ENCODE measurements at places on chromosomes 3 and 15. TPM values are rescaled to one million over a fixed set of nuclear protein-coding genes. Genes with fewer than 3 reads are reported as not detected.
A peak's percentile ranks its signal among the peaks of the same experiment; 100 is the strongest.

Gene TM4SF1
- total RNA-seq, result 92.5 TPM

- no peak for DNase-seq
Measured at GRCh38 chr15:82105451-82106215, 59.8 kb upstream of the MEX3B start.

Gene ANKRD63
- 5.0 TPM for total RNA-seq

DNA sequence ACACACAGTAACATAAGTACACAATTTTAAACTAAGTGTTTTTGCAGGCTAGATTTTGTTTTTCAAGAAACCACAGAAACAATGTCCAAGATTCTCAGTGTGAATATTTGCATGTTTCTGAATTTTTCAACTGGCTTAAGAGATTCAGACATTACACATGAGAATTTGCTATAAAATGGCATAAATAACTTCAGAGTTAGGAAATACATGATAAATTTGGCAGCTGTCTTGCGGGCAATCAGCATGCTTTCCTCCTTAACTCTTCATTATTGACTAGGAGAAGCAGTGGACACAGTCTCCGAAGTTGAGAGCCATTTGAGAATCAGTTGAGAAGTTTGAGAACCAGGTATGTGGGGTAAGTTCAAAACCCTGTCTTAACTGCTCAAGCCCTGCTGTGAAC lies 625.6 kb upstream of the SGO1 start:
- DNase-seq, result no peak

Gene GPR15
- not detected for total RNA-seq

Gene PLA1A
- total RNA-seq, result 6.1 TPM

Gene CLDN16
- total RNA-seq, result not detected

DNA sequence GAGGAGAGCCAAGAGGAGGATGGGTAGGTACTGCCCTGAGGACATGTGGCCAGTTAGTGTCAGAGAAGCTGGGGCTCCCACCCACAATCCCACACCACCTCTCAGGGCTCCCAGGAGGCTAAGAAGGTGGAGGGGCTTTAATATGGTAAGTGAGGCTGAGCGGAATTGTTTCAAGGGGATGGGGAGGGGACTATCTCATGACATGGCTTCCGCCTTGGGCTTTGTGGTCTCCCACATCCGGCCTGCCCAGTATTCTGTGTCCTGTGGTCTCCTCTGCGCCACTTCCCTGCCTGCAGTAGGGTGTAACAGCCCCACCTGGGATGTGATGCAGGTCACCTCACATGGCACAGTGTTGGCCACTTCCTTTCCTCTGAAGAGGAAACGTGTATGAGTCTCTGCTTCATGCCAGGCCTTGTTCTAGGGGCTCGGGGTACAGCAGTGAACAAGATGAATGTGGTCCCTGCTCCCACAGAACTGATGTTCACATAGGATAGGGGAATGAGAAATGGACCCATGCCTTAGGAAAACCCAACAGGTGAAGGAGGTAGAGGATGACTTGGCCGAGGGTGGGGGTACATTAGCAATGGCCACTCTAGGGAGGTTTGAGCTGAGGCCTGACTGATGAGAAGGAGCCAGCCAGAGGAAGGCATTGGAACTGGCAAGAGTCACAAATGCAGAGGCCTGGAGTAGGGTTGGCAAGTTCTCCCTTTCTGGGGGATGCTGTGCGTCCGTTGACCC lies 3.2 kb downstream of the NEIL1 start:
- no peak for DNase-seq

DNA sequence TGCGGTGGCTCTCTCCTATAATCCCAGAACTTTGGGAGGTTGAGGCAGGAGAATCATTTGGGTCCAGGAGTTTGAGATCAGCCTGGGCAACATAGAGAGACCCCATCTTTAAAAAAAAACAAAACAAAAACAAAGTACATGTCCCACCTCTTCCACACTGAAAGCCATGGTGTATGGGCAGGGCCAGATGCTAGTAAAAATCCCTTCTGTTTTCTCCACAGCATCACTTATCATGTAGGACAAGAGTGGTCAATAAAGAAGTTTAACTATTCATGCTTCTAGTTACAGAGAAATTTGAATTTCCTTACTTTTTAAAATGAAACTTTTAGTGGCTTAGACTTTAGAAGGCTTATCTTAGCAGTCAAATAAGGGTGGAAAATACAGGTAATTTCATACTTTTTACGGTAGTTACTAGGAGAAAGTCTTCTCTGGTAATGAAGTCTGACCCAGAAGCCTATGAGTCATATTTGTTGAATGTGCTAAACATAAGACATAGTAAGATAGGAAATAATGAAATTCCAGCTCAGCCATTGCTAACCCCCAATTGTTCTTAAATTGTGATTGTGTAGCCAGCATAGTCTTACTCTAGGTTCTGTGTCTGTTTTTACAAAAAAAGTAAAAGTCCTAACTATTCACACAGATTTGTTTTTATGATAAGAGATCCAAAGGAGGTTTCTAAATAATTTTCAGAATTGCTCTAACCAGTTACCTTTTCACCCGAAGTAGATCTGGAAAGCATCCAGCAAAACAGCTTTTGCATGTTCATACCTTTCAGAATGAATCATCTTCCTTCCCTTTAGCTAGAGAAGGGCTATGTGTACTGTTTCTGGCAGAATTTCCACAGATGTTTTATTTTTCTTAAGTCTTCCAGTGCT lies 16.4 kb upstream of the ZNF609 start:
- DNase-seq, result no peak

- DNase-seq, result no peak
Measured at GRCh38 chr3:197408177-197408957, 110.0 kb upstream of the DLG1 start.

DNA sequence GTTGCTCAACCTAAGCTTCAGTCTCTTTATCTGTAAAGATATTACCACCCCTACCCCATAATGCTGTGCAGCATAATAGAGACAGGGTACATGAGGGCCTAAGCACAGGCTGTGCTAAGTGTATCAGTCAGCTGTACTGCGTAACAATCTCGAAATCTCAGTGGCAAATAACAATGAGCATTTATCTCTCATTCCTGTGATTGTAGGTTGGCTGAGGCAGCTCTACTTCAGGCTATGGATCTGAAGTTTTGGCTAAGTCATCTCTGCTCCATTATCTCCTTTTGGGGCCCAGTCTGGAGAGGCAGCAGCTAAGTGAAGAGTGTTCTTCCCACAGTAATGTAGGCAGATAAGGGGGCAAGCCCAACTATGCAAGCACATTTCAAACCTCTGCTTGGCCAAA lies 7.1 kb upstream of the SLC6A11 start:
- DNase-seq, result no peak

Gene QTRT2
- total RNA-seq, result 7.4 TPM

GRCh38 chr3:114496021-114496434 lies 202.2 kb downstream of the TIGIT start:
- peak; percentile 71 for DNase-seq

Gene DGKG
- total RNA-seq, result 19.7 TPM

GRCh38 chr15:31471731-31472430 lies 145.2 kb downstream of the KLF13 start:
- DNase-seq, result no peak

DNA sequence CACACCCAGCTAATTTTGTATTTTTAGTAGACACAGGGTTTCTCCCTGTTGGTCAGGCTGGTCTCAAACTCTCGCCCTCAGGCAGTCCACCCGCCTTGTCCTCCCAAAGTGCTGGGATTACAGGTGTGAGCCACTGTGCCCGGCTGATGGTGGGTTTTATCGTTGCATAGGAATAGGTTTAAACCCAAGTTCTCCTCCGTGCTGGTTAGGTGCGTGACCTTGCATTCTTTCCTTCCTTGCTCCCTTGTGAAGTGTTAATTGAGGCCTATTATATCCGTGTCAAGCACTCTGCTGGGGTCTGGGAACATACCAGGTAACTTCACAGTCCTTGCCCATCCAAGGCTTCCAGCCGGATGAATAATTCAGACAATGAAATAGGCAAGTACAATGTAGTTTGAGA lies 19.3 kb upstream of the ETV5 start:
- no peak for DNase-seq

GRCh38 chr3:105913616-105914015 lies 44.8 kb upstream of the CBLB start:
- no peak for DNase-seq

- DNase-seq, result peak; percentile 61
Measured at GRCh38 chr3:57078344-57078634, 17.8 kb downstream of the SPATA12 start.

- DNase-seq, result no peak
Measured at GRCh38 chr3:16583551-16583950, 21.7 kb downstream of the DAZL start.

Gene MESP1
- 8.3 TPM for total RNA-seq

GRCh38 chr3:170811928-170812591 lies 57.9 kb downstream of the RPL22L1 start:
- peak; percentile 40 for DNase-seq

DNA sequence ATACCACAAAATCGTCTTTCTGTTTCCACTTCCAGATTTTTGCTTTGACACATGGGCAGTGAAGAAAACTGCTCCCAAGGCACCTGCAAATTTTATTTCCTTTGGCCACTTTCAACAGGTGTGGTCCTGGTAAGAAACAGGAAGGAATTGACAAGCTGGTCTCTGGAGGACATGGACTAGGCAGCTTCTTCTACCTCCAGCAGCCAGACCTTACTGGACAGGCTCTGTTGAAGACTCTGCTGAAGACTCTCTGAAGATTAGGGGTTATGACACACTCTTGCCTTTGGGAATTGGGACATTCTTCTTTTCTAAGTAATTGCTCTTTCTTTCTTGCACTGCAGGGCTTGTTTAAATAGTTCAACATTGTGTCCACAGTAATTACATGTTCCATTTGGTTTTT lies 147.7 kb upstream of the DCBLD2 start:
- no peak for DNase-seq

DNA sequence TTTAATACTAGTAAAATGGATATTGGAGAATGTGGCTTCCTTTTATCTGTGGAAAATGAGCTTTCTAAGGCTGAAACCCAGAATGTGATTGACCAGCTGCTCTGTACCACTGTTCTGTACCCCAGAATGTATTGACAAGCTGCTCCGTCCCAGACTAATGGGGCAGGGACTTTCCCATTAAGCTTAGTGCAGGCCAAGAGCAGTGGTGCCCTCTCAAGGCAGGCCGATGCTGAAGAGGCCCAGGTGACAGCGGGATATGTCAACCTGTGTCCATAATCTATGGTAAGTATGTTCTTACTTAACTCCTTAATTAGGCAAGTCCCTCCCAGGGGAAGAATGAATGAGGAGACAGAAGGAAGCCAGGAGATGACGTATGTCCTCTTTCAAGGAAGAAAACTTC lies 31.1 kb downstream of the SGO1 start:
- no peak for DNase-seq

Gene DPP8
- 35.3 TPM for total RNA-seq

DNA sequence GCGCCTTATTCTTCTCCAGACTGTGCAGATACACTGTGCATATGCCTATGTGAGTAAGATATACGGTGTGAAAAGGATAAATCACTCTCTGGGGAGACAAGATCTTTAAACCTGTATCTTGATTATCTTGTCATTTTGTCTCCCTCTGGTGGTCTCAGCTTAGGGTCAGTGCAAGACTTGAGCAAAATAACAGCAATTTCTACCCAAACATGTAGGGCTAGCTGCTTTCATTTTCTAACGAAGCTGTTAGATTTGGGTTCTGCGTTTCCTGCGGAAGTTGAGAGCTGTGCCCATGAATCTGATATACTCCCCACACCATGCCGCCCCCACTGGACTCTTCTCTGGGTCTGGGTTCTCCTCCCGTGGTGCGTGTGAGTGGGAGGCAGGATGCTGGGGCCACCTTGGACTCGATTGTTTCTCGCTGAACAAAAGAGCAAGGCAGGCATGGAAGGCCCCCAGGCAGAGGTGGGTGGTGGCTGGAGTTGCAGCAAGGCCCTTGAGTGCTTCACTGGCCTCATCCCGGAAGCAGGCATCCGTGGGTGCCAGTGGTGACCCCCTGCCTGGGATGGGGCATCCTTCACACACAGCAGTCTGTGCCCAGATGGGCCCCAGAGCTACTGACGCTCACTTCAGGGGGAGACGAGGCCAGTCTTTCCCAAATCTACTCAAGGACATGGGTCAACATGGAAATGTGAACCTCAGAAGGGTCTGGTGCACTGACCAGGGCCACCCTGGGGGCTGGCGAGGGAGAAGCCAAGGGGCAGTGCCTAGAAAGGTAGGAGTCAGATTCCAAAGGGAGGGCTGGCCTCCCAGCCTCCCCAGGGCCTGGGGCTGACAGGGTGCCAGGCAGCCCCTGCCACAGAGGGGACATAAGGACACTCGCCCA lies 179.6 kb downstream of the NSMCE3 start:
- no peak for DNase-seq

Gene THAP10
- 4.9 TPM for total RNA-seq

GRCh38 chr3:182482705-182483104 lies 310.6 kb upstream of the ATP11B start:
- DNase-seq, result no peak

GRCh38 chr3:123883701-123884202 lies 380 bp downstream of the MYLK start:
- DNase-seq, result no peak

GRCh38 chr15:90407871-90408317 lies 19.9 kb downstream of the IQGAP1 start:
- DNase-seq, result no peak

DNA sequence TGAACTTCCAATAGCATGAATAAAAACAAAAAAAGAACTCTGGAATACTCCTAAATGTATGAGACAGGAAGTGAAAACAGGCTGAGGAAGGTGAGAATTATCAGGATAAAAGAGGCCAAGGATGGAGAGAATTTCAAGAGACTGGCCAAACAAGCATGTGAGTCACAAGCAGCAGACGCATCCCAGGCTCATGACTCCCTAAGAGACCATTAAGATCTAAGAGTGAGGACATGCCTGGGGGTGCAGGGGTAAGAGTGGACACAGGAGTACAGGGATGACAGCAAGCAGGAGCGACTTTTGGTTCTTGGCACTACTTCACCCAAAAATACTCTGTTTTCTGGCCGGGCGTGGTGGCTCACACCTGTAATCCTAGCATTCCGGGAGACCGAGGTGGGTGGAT lies 7.1 kb downstream of the SCAMP2 start:
- DNase-seq, result no peak

Gene STAC
- total RNA-seq, result not detected

DNA sequence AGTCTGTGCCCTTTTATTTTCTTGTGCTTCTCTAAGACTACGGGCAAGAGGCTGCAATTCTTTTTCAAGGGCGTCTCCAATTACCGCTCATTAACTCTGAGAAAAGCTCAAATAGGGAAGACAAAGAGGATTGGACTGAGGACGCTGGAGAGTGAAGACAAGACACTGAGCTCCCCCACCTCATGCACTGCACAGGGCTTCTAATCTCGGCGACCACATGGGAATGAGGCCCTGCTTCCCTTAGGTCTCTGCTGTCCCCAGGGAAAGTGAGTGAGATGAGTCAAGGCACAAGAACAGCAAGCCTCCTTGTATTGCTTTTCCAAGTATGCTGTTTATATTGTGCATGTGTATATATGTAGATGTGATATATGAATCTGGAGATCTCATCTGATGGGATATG lies 392.2 kb upstream of the CFAP20DC start:
- DNase-seq, result no peak

DNA sequence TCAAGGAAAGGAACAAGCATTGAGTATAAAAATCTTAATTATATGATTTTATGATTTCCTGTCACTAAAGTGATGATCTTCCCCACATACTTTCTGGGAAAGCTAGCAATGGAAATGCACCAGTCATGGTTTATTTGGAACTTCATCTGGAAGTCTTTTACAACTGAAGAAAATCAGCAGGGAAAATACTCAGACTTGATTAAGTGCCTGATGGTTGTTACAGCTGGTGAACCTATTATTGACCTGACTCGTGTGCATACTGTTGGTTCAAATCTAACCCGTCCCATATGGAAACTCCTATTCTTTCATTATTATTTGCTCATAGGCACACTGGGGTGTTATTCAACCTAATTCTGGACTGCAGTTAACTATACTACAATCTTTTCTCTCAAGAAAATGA lies 701.8 kb upstream of the CCDC54 start:
- no peak for DNase-seq

Gene CHST2
- total RNA-seq, result 3.3 TPM

- DNase-seq, result no peak
Measured at GRCh38 chr3:166685246-166685645, 694.9 kb downstream of the ZBBX start.
